ENCODE measurements at places on chromosomes 6 and 20.

DNA sequence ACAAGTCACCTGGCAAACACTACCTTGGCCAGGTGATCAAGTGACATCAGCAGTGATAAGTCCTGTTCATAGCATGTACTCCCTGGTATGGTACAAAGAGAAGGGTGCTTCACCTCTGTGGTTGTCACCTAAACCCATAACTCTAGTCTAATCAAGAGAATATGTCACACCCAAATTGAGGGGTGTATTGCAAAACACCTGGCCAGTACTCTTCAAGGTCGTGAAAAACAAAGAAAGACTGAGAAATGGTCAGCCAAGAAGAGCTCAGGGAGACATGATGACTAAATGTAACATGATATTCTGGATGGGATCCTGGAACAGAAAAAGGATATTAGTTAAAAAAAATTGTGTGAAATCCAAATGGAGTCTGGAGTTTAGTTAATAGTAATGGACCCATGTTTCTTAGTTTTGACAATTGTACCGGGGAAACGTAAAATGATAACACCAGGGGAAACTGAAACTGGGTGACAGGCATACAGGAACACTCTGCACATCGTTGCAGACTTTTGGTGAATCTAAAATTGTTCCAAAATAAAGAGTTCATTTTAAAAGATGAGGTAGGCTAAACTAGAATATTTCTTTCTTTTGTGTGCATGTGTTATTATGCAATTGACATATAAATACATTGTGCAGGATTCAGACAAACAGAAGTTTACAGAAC is 262.0 kb downstream of the CDC5L start:
- no peaks in the 10 kb centered on the region for H3K4me1 ChIP-seq
- H3K36me3 ChIP-seq = peaks cover 5% of the 10 kb centered on the region
- H3K4me3 ChIP-seq = no peak overlapping the region
- H3K27ac ChIP-seq = no peak overlapping the region
- peaks cover 19% of the 10 kb centered on the region for H3K27me3 ChIP-seq
- DNase-seq = no peak

DNA sequence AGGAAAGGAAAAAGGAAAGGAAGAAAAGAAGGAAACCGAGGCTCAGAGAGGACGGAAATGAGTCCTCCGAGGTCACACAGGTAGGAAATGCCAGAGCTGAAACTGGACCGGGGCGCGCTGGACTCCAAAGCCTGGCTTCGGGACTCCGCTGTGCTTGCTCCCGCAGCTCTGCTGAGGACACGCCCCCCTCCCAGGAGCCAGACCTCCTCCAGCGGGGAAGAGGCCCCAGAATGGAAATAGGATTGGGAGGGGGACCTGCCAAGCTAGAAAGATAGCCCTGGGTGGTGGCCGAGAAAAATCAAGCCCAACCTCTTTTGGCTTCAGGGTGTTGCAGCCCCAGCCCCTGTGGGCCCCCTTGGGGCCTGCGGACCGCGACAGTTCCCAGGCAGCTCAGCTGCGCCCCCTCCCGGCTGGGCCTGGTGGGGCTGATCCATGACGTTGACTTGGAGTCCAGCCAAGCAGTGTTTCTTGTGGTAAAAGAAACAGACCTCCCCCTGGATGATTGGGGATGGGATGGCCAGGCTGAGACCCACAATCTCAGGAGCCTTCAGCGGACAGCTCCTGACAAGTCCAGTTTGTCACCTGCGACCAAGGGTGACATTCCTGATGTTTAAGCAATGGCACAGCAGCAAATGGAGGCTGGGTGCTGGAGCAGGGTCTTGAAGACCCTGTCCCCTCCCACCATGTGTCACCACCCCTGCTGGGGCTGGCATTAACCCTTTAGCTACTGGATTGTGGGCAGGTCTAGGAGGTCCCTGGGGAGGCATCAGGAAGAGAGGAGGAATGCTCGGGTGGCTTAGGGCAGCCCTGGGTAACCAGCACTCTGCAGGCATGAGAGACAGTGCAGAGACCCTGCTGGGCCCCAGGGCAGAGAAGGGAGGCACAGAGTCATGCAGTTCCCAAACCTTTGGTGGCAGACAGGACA is 55.4 kb downstream of the RIPOR3 start:
- peaks cover 2% of the 10 kb centered on the region for H3K4me1 ChIP-seq
- no peak overlapping the region for H3K4me3 ChIP-seq
- H3K27ac ChIP-seq = no peak overlapping the region
- peaks cover 6% of the 10 kb centered on the region for H3K27me3 ChIP-seq
- no peaks in the 10 kb centered on the region for H3K36me3 ChIP-seq

- no peaks in the 10 kb centered on the region for H3K27me3 ChIP-seq
- peaks cover 10% of the 10 kb centered on the region for H3K36me3 ChIP-seq
- peaks cover 24% of the 10 kb centered on the region for H3K4me1 ChIP-seq
- DNase-seq = no peak
- H3K27ac ChIP-seq = no peak overlapping the region
These were observed 39.7 kb downstream of the TAF4 start for GRCh38 chr20:62025832-62026563.

GRCh38 chr6:137571854-137572253 is 77.7 kb upstream of the OLIG3 start:
- DNase-seq = peak; percentile 44
- H3K36me3 ChIP-seq = no peaks in the 10 kb centered on the region
- H3K27me3 ChIP-seq = peaks cover 24% of the 10 kb centered on the region
- H3K27ac ChIP-seq = no peak overlapping the region
- no peaks in the 10 kb centered on the region for H3K4me1 ChIP-seq

GRCh38 chr20:38126932-38127621 is 38.0 kb downstream of the TGM2 start:
- peaks cover 5% of the 10 kb centered on the region for H3K4me1 ChIP-seq
- H3K4me3 ChIP-seq = no peak overlapping the region
- no peak for DNase-seq
- H3K36me3 ChIP-seq = no peaks in the 10 kb centered on the region

GRCh38 chr6:93416571-93417420 is 2.6 kb downstream of the EPHA7 start:
- H3K27ac ChIP-seq = no peak overlapping the region
- DNase-seq = no peak

GRCh38 chr20:37727957-37728634 is 34.3 kb downstream of the CTNNBL1 start:
- H3K4me1 ChIP-seq = peaks cover 14% of the 10 kb centered on the region
- no peaks in the 10 kb centered on the region for H3K27me3 ChIP-seq

- H3K4me3 ChIP-seq = no peak overlapping the region
- DNase-seq = no peak
- H3K4me1 ChIP-seq = no peaks in the 10 kb centered on the region
- no peak overlapping the region for H3K27ac ChIP-seq
- H3K27me3 ChIP-seq = peaks cover 11% of the 10 kb centered on the region
These were observed 35.1 kb downstream of the SNRNP48 start for GRCh38 chr6:7624796-7625710.

DNA sequence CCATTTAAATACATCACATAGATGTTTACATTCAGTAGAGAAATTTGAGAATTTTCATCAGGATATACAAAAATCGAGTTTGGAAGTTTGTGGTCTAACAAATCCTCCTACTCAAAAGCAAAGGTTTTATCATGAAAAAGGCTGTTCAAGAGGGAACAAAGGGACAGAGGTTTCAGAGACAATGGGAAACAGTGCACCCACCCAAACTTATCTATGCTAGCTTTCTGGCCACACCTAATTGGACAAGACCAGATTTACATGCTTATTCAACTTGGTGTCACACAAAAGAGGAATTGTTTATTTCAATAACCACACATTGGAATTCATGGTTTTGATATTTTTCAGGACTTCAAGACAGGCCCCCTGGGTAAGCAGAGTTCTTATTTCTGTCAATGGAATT is 28.4 kb upstream of the RSPO3 start:
- H3K27ac ChIP-seq = no peak overlapping the region
- DNase-seq = no peak
- no peaks in the 10 kb centered on the region for H3K27me3 ChIP-seq
- H3K36me3 ChIP-seq = no peaks in the 10 kb centered on the region
- H3K4me1 ChIP-seq = no peaks in the 10 kb centered on the region

DNA sequence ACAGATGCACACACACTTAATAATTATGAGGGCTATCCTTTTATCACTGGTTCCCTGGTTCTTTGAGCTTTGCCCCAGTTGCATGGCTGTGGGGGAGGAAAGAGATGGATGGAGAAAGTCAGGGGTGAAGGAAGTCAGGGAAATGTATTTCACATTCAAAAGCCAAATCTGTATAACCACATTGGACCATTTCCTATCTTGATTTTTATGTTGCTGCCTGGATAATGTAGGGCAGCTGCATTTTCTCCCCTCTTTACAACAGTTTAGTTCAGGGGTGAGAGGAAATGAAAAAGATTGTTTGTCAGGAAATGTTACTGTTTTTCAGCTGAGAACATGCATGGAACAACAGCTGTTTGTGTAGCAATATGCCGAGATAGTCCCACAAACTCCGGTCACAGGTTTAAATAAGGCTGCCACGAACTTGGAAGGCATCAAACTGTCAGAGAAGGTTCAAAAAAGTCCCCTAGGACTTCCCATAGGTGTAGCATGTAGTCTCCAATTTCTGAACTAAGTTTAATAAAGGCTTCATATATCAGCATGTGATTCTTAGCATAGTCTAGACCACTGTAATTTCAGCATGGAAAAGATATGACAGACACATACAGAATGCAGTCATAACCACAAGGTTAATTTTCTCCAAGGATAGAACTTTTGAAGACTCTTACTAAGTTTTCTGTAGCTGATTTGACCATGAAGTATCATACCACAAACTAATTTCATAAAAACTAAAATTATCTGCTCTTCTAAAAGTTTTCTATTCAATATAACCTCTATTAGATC is 82.1 kb upstream of the COL21A1 start:
- H3K27me3 ChIP-seq = no peaks in the 10 kb centered on the region
- no peak for DNase-seq
- H3K4me1 ChIP-seq = no peaks in the 10 kb centered on the region
- H3K4me3 ChIP-seq = no peak overlapping the region
- no peak overlapping the region for H3K27ac ChIP-seq

GRCh38 chr6:54419885-54420284 is 111.6 kb downstream of the TINAG start:
- H3K4me3 ChIP-seq = no peak overlapping the region
- no peaks in the 10 kb centered on the region for H3K4me1 ChIP-seq
- no peaks in the 10 kb centered on the region for H3K36me3 ChIP-seq
- H3K27ac ChIP-seq = no peak overlapping the region
- DNase-seq = no peak
- H3K27me3 ChIP-seq = no peaks in the 10 kb centered on the region

GRCh38 chr20:39214828-39215227 is 252.7 kb downstream of the DHX35 start:
- no peaks in the 10 kb centered on the region for H3K36me3 ChIP-seq
- no peaks in the 10 kb centered on the region for H3K4me1 ChIP-seq
- H3K4me3 ChIP-seq = no peak overlapping the region
